Endothelial cell (in vitro differentiated cells): ENCODE measurements at places on chromosomes 4 and X.

- no peak for DNase-seq
These were observed 30.5 kb downstream of the CXCL8 start for GRCh38 chr4:73770917-73771316.

DNA sequence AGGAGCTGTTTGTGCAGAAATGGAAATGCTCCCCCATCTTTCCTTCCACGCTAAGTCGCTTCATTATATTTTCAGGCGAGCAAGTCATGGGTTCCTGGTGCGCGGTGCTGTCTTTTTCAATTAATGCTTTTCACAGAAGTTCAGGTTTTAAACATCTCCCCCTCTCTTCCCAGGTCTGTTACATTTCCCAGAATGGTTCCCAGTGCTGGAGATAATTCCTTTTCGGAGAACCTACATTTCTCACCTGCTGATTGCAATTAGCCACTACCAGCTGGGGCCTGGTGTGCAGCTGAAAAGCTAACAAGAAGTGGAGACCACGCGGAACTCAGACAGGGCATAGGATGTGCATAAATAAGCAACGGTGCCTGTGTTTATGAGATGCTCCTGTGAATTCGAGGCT lies 217.8 kb downstream of the MID1IP1 start:
- DNase-seq = no peak

DNA sequence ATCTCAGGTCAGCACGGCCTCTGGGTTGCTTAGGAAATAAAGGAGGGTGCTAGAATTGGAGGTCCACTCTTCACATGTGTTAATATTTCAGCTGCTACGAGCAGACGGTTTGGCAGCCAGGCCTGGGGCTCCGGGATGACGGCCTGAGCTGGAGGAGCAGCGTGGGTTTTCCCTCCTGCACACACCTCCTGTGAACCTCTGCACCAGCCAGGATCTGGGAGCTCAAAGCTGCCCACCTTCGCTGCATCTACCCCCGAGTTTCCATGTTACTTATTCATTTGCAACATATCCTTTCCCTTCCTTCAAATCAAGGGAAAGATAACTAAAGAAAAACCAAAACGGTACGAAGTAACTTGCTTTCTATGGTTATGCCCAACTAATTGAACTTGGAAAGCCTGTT lies 13.6 kb downstream of the STOX2 start:
- no peak for DNase-seq

DNA sequence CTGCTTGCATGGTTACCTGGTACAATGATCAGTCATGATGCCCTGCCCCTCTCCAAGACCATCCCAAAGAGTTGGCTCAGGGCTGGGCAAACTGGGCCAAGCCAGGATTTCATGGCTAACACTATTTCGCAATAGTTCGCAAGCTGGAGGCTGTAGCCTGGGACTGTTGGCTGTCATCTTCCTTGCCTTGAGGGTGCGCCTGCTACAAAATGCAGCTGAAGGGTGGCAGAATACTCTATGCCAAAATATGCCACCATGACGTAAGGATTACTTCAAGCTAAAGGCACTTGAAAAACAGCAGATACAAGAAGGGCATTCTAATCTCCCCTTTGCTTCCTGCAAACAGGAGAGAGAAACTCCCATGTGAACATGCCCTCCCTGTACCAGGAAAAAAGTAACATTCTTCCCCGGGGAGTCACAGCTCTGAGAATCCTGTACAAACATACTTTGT lies 21.0 kb downstream of the SAT1 start:
- no peak for DNase-seq

GRCh38 chrX:68498508-68499379 lies at the start of gene YIPF6:
Gene YIPF6 (plus strand): TSS chrX:68499051. CDS start chrX:68499067, 16 bp downstream.
- peak; percentile 63 for DNase-seq

DNA sequence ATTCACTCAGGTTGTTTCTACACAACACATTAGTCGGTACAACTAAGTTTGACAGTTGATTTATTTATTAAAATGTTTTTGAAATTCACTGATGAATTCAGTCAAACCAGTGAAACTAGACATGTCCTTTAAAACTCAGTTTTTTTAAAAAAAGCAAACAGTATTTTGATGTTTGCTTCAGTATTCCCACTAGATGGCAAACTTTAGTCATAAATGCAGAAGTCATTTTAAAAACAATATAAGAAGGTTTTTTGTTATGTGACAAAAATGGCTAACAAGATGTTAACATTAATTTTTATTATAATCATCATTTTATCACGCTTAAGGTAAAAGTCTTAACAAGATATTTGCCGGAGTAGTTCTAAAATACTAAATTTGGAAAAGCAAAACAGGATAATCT lies 1337.8 kb upstream of the DIAPH2 start:
- DNase-seq = no peak

- DNase-seq = peak; percentile 10
These were observed 1.7 kb downstream of the UNC5C start for GRCh38 chr4:95546866-95547714.

GRCh38 chr4:95910749-95911148 lies 70.9 kb downstream of the PDHA2 start:
- DNase-seq = no peak

- no peak for DNase-seq
These were observed 20.5 kb upstream of the SUPT20HL1 start for GRCh38 chrX:24339911-24340310.

DNA sequence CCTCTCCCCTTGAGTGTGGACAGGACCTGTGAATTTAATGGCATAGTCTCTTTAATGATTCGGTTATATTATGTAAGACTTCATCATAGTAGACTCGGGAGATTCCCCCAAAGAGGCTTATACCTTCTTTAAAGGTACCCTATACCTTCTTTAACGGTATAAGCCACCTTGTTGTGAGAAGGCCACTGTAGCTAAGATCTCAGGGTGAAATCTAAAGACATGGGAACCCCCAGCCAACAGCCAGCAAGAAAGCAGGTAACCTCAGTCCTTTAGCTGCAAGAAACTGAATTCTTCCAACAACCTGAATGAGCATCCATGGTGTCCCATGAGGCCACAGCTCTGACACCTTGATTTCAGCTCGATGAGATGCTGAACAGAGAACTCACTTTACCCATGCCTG lies 931 bp downstream of the DDX60 start:
- no peak for DNase-seq

GRCh38 chrX:150365990-150366911 lies 3.1 kb downstream of the MAMLD1 start:
- peak; percentile 46 for DNase-seq

DNA sequence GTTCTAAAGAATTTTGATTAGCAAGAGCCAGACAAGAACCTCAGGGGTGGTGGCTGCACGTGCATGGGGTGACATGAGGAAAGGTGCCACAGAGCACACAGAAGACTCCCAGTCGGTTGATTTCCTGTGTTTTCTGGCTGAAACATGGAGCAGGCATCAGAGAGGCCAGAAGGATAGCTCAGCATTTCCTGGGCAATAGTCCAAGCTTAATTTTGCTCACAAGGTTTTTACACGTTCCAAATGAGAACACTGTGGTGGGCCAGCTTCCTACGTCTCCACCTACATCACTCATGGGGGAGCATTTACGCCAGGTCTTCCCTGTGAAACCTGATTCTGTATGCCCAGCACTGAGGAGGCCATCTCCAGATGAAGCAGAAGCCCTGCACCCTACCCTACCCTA lies 212.5 kb upstream of the CLNK start:
- no peak for DNase-seq

GRCh38 chr4:188383180-188383579 lies 243.9 kb downstream of the TRIML1 start:
- DNase-seq = no peak

DNA sequence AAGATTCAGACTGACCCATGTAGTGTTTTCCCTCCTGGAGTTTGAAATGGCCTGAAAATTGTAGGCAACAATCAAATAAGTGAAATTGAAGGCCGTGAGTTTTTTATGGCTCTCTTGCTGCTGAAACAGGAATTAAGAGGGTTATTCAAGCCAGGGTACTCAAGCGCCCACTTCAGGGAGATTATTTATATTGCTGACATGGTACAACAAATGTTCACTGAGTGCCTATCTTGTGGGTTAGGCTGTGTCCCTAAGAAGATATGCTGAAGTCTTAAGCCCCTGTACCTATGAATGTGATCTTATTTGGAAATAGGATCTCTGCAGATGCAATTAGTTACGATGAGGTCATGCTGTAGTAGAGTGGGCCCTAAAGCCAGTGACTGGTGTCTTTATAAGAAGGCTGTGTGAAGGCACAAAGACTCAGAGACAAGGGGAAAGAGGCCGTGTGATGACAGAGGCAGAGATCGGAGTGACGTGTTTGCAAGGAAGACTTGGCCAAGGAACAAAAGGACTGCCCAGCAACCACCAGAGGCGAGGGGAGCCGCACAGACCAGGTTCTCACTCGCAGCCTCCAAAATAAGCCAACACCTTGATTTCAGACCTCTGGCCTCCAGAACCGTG lies 72.9 kb downstream of the MED28 start:
- DNase-seq = no peak

GRCh38 chrX:3257471-3257870 lies 89.0 kb downstream of the MXRA5 start:
- DNase-seq = no peak

- no peak for DNase-seq
These were observed 301.7 kb upstream of the MAGEB2 start for GRCh38 chrX:29913647-29914046.

GRCh38 chrX:109472939-109473735 lies 8.7 kb downstream of the GUCY2F start:
- peak; percentile 33 for DNase-seq

DNA sequence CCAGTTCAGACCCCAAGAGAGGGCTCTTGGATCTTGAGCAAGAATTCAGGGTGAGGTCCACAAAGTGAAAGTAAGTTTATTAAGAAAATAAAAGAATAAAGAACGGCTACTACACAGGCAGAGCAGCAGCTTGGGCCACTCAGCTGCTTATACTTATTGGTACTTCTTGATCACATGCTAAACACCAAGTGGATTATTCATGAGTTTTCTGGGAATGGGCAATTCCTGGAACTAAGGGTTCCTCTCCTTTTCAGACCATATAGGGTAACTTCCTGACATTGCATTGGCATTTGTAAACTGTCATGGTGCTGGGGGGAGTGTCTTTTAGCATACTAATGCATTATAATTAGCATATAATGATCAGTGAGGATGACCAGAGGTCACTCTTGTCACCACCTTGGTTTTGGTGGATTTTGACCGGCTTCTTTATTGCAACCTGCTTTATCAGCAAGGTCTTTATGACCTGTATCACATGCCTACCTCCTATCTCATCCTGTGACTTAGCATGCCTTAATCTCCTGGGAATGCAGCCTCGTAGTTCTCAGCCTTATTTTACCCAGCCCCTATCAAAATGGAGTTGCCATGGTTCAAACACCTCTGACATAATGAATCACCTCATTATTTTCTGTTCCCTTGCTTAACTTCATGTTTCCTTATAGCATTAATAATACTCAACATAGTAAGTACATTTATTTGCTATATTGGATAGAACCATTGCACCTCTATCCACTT lies 476.3 kb downstream of the DTHD1 start:
- DNase-seq = no peak

DNA sequence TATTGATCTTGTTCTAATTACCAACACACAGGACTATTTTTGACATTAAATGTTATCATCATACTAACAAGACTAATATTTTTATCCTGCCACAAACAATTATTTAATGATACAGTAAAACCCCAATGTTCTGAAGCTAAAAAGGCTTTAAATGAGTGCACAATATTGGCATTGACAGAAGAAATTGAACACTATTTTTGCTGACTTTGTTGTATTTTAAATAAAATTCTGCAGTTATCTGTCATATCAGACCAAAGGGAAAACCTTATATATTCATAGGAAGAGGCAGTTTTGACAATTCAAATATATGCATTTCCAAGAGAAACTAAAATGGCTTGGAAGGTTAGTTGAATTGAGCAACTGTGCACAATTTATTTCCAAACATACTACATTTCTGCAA lies 397.8 kb upstream of the GALNT7 start:
- DNase-seq = no peak

GRCh38 chr4:52661966-52662690 lies 3.0 kb upstream of the USP46 start:
- no peak for DNase-seq

DNA sequence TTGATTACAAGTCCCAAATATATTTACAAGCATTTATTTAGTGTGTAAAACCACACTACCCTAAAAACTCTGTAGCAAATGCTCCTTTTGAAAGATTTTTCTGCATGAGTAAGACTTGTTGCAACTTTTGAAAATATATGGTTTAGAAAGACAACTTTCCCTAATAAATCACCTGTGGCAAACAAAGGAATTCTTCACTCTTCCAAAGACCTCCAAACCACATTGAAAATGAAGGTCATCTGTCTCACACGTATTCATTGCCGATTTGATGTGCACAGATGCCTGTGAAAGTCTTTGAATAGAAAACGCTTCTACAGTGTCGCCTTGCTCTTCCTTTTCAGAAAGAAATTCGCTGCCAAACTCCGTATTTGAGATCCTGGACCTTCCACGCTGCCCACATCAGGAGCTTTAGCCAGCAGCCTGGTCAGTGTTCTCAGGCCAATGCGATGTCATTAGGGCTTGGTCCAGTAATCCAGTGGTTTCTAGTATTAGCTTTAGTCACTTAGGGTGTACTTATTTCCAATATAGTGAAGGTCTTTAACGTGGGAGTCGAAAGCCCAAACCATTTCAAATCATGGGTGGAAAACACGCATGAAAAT lies 22.2 kb downstream of the SPINK2 start:
- DNase-seq = no peak

DNA sequence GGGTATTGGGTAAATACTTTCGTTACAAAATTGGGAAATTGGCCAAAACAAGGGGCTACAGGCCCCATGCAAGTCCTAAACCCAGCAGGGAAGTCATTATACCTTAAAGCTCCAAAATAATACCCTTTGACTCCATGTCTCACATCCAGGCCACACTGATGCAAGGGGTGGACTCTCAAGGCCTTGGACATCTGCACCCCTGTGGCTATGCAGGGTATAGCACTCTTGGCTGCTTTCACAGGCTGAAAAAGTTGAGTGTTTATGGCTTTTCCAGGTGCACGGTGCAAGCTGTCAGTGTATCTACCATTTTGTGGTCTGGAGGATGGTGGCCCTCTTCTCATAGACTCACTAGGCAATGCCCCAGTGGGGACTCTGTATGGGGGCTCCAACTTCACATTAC lies 326.5 kb downstream of the TEX13C start:
- no peak for DNase-seq

DNA sequence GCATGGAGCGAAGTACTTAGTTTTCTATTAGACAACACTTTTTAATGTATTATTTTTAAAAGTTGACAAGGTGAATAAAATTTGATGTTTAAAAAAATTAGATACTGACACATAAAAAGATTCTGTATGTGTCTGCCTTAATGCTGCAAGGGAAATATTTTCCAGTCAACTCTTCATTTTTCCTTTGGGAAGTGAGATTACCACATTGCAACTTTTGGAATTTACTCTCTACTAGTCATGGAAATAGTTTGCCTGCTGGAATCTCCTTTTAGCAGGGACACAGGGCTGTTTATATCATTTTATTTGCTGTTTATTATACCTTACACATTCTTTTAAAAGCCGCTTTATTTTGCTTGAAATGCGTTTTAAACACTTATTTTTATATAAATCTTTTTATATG lies 135.1 kb downstream of the MID1 start:
- no peak for DNase-seq

DNA sequence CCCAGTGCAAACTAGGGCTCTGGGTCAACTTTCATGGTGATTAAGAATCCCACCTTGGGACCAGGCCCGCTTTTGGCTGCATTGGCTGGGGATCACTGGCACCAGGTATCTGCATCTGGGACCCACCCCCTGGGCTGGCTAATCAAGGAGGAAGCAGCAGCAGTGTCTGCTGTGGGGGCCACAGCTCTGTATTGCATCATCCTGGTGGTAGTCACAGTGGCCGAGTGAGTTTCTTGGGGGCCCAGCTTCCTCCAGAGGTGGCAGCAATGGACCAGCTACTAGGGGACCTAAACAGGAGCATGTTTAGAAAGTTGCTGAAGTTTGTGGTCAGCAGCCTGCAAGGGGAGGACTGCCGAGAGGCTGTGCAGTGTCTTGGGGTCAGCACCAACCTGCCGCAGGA lies 15.7 kb downstream of the LNX1 start:
- DNase-seq = no peak
